ENCODE measurements at places on chromosomes 3 and 15. TPM values are rescaled to one million over a fixed set of nuclear protein-coding genes. Genes with fewer than 3 reads are reported as not detected.

The CHST2 gene
- total RNA-seq, result 30.3 TPM

The RTP4 gene
- not detected for total RNA-seq

The CIDEC gene
- total RNA-seq, result not detected

The CD86 gene
- not detected for total RNA-seq

The SLC9A9 gene
- 8.4 TPM for total RNA-seq

The MESP2 gene
- 0.45 TPM for total RNA-seq

The SLC2A2 gene
- not detected for total RNA-seq

The MYEF2 gene
- 9.9 TPM for total RNA-seq

The ZMYND10 gene
- 1.3 TPM for total RNA-seq

The NEK10 gene
- 5.7 TPM for total RNA-seq

The EAF1 gene
- 20.3 TPM for total RNA-seq

The LIPC gene
- total RNA-seq, result 1.3 TPM

The FBXO40 gene
- not detected for total RNA-seq

The TIMP4 gene
- total RNA-seq, result 0.46 TPM

The NTRK3 gene
- total RNA-seq, result 0.23 TPM

The RMDN3 gene
- total RNA-seq, result 16.1 TPM

The TLR9 gene
- not detected for total RNA-seq

The EPHB1 gene
- 0.57 TPM for total RNA-seq

The RBP2 gene
- total RNA-seq, result not detected

The CYP8B1 gene
- total RNA-seq, result not detected

The TUSC7 gene
- not detected for total RNA-seq

The FURIN gene
- 32.1 TPM for total RNA-seq

The GOLGA8R gene
- total RNA-seq, result 2.0 TPM

The ZNF502 gene
- 4.3 TPM for total RNA-seq

The PLA2G4E gene
- total RNA-seq, result not detected

The ALS2CL gene
- total RNA-seq, result 0.96 TPM

The ATP8B4 gene
- 1.0 TPM for total RNA-seq

The RAMAC gene
- total RNA-seq, result 22.3 TPM

The LRRC58 gene
- total RNA-seq, result 35.1 TPM

The LRIG1 gene
- total RNA-seq, result 3.0 TPM

The GOLGA8J gene
- total RNA-seq, result not detected

The CHRNA7 gene
- total RNA-seq, result 0.63 TPM

The CCNB2 gene
- total RNA-seq, result 130 TPM

The SERPINI2 gene
- total RNA-seq, result not detected

The ITGB5 gene
- total RNA-seq, result 173 TPM

The ATP2B2 gene
- under 0.01 TPM for total RNA-seq

The ECE2 gene
- not detected for total RNA-seq

The GP9 gene
- total RNA-seq, result not detected

The PLA2G4B gene
- total RNA-seq, result 1.2 TPM

The CILP gene
- under 0.01 TPM for total RNA-seq

The SELENOS gene
- total RNA-seq, result 58.7 TPM

The EHHADH gene
- 13.6 TPM for total RNA-seq

The GADL1 gene
- 0.06 TPM for total RNA-seq

Measured in LHCN-M2 (cell line).